ENCODE measurements at places on chromosomes 5 and 9.

DNA sequence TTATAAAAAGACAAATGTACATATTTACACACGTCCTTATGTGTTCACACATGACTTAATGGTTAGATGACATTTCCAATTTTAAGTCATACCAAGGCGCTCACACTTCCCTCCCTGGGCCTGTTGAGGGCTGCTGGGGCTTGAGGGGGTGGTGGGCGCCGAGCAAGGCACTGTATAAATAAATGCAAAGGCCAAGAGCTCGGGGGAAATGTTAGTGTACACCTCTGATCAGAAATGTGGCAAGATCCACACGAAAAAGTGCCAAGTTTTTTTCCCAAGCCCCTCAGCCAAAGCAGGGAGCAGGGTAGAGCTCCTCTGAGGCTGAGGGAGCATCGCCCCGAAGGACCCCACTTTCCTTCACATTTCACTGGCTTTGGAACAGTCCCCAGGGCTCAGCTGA, 7.5 kb downstream of the IRF1 start:
- DNase-seq = no peak

DNA sequence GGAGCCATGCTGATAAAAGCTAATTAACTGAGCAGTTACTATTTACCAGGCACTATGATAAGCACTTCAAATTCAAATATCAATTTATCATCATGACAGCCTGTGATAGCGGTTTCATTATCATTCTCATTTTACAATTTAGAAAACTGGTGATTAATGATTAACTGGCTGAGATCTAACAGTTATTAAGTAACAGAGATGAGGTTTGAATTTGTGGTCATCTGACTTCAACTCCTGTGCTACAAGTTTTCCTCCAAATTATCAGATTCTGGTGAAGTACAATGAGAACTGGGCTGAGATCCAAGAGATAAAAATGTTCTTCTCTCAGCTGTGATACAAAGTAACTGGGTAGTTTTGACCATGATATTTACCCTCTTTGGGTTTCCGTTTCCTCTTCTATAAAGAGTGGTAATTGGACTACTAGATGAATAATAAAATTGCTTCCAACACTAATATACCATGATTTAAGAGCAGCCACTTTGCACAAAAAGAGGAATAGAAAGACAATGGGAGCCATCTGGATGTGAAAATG, 74.5 kb upstream of the CCNG1 start:
- no peak for DNase-seq

- DNase-seq = no peak
These were observed 163.7 kb upstream of the KIF2A start for GRCh38 chr5:62142351-62142750.

DNA sequence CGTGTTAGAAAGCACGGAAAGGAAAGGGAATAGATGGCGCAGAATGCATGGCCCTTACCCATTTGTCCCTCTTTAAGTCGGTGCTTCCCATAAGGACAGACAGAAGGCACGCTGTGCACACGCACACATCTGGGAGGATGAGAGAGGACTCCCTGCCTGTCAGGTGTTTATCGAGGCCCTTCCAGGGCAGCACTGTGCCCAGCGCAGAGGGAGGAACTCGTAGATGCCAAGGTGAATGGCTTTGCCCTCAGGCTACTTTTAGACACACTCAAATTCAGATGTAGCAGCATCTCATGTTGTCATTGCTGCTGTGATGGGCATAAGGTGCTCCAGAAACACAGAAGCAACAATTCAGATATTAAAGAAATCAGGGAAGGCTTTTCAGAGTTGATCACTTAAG, 70.2 kb upstream of the CTSL start:
- no peak for DNase-seq

DNA sequence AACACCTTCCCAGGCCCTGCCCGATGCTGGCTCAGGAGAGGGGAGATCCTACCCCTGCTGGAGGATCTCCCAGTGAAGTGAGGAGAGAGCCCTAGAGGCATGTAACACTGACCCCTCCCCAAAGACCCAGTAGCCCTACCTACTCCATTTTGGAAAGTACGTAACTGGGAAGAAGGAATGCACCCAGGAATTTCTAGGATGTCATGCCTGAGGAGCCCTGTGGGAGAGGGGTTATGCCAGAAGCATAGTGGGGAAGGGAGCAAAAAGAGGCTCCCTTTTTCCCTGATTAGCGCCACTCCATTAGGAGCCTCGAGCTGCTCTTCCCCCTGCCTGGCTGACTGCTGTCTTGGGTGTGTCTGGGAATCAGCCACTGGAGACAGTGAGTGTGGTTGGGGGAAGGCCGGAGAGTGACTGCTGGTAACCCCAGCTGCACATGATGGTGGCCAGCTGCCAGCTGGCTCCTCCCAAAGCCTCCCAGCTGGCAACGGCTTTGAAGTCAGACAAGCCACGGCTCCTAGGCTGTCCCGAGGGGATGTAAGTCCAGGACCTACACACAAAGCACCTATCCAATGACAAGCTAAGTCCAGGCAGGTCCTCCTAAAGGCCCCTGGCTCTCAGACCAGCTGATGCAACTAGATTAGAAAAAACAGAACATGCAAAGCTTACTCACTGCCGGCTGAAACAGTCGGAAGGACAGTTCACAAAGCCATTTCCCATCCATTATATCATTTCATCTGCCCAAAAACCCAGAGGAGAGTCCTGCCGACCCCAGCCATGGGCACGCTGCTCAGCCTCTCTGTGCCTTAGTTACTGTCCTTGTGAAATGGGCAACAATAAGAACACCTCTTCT, 136.5 kb upstream of the ABCA1 start:
- peak; percentile 98 for DNase-seq

DNA sequence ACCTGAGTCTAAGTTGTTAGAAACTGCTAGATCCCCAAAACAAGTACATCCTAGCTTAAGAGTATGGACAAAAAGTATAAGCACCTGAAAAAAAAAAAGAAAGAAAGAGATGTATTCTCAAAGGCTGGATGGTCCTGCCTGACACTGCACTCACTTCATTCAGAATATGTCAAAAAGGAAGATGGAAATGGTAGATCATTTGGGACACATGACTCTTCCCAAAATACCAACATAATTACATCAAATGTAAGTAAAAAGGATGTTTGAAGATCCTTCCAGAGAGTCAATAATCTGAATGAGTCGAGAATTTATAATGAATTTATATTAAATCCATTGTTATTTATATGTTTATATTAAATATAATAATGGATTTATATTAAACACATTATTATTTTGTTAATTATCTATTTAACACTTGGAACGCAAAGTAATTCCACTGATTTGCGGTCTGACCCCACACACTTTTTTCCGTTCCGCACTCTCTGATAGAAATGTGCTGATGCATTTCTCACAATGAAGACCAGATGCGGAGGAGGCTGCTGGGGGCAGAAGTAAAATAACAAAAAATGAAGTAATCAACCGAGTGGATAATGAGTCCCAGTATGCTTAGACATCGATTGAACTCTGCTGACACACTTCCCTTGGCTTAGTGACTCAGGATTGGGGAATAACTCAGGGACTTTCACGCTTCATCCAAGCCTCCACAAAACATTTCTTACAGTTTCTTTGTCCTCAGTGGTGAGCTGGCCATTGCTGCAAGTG, 201.2 kb downstream of the ADAMTS12 start:
- DNase-seq = no peak

DNA sequence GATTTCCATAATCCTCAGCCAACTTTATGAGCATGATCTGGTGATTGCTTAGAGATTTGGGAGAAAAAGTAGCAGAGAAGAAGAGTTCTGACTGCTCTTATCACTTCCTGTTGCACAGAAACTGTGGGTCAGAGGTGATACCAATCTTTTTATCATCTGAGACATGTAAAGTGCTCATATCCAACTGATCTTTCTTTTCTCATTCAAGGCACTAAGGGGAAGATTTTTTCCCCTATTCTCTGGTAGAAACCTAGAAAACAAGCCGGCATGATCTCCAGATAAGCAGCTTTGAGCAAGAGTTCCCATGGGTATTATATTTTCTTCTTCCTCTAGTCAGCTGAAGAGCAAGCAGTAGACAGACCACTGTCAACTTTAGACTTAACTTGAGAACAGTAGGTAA, 29.0 kb upstream of the GPR150 start:
- no peak for DNase-seq

GRCh38 chr9:99126312-99126711, 21.4 kb downstream of the TGFBR1 start:
- DNase-seq = no peak

GRCh38 chr5:11139217-11139865, 378.3 kb upstream of the DAP start:
- DNase-seq = no peak

- DNase-seq = no peak
These were observed 270.7 kb upstream of the PAPPA start for GRCh38 chr9:115882911-115883310.

DNA sequence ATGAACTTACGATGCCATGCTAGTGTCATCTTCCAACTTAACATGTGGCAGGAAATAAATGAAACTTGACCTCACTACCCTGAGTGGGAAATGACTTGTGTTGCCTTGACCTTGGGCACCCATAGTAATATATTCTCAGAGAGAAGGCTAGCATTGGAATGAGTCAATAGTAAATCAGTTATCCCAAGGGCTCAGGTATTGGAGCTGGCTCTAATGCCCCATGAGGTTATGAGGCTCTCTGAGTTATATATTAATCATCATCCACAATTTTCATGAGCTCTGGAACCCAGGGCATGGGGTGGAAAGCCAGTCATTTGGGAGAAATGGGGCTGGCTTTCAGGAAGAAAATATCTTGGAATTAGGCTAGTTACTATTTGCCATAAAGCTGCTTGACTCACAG, 42.4 kb upstream of the SMIM32 start:
- no peak for DNase-seq

DNA sequence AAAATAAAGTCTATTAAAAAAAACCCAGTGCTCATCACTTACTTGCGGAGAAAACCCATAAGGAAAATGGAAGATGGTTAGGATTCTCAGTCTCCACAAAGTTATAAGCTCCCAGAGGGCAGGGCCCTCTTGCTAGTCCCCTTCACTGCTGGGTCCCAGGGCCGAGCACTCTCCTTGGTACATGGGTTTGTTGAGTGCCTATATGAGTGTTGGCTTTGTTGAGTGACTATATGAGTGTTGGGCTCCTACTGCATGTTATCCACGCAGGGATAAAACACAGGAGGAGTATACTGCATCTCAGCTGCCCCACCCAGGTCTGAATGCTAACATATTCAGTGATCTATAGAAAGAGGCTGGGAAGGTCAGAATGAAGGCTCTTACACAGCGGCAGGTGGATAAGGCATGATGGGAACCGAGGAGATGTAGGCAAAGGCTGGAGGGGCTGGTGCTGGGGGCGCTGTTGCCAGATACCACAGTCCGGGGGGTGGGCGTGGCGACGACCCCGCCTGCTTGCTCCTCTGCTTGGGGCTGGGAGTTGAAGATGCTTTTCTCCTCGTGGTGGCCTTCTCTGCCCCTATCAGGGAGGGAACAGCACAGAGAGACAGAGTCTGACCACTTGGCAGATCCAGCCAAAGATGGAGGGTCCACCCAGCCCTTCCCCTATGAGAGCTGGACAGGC, 11.6 kb downstream of the ORM2 start:
- no peak for DNase-seq

GRCh38 chr9:112061152-112061740, 113.9 kb downstream of the SUSD1 start:
- no peak for DNase-seq

Data from vagina (tissue), 2 donors.